ENCODE measurements at places on chromosomes 3 and 15. TPM values are rescaled to one million over a fixed set of nuclear protein-coding genes. Genes with fewer than 3 reads are reported as not detected.

The CIB2 gene
- 13.7 TPM for total RNA-seq

The MAPKAPK3 gene
- total RNA-seq, result 33.5 TPM

The CGNL1 gene
- total RNA-seq, result 3.9 TPM

The ZNF620 gene
- total RNA-seq, result 4.0 TPM

The TM2D3 gene
- total RNA-seq, result 30.9 TPM

The RFX7 gene
- total RNA-seq, result 12.0 TPM

The HYKK gene
- 7.8 TPM for total RNA-seq

The VPS33B gene
- 13.4 TPM for total RNA-seq

DNA sequence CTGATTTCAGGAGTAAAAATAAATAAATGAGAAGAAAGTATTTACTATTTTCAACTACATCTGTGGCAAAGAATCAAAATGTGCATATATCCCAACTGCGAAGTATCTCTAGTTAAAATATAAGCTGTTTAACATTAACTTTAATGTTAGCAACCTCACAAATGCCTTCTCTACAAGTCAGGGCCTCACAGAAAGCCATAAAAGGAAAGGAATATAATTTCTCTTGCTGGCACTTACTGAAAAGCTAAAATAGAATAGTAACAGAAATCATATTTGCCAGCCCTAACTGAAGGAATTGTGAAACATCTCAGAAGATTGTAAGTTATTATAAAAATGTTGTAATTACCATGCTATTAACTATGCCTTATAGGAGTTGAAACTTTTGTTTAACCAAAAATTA lies 65.1 kb upstream of the MBNL1 start:
- no peak for DNase-seq

- no peak for DNase-seq
Measured at GRCh38 chr3:188179006-188179966, 25.3 kb downstream of the LPP start.

DNA sequence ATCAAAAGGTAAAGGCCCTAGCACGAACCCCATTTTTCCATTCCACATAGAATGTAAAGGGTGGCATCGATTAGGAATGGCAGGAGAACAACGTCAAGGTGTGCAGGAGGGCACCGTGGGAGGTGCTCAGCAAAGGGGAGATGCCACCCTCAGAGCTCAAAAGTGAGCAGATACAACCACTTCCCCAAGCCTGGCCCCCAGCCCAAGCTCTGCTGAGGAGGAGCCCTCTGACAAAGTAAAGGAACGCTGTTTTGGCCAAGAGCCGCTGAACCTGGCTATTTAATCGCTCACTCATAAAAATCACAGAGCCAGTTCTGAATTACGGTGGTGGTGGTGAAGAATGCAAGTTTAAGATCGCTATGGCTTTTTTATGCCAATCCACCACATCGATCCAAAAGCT lies 12.4 kb downstream of the GNB5 start:
- peak; percentile 14 for DNase-seq

- DNase-seq, result no peak
Measured at GRCh38 chr3:38118421-38119247, 18.3 kb downstream of the ACAA1 start.

GRCh38 chr3:188104050-188104449 lies 49.9 kb upstream of the LPP start:
- no peak for DNase-seq

GRCh38 chr15:88543065-88543776 lies 3.3 kb downstream of the DET1 start:
- DNase-seq, result no peak

DNA sequence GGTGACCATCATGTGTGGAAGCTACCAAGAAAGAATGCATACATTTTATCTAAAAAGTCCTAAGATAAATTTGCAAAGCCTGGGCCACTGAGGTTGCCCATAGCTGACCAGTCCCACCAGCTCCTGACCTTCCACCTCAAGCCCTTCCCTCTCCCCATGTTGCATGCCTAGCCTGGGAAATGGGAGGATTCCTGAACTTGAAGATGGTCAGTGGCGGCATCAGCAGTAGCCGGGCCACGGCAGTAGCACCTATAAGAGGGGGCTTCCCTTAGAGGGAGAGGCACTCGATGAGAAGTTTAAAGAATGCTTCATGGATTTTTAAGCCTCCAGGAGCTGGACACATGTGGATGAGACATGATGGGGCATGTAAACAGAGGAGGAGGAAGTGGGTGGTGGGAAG lies 172.1 kb downstream of the KLF13 start:
- DNase-seq, result no peak

- no peak for DNase-seq
Measured at GRCh38 chr15:99564221-99565048, 1.3 kb upstream of the MEF2A start.

- DNase-seq, result no peak
Measured at GRCh38 chr3:105771392-105771791, 97.4 kb downstream of the CBLB start.

DNA sequence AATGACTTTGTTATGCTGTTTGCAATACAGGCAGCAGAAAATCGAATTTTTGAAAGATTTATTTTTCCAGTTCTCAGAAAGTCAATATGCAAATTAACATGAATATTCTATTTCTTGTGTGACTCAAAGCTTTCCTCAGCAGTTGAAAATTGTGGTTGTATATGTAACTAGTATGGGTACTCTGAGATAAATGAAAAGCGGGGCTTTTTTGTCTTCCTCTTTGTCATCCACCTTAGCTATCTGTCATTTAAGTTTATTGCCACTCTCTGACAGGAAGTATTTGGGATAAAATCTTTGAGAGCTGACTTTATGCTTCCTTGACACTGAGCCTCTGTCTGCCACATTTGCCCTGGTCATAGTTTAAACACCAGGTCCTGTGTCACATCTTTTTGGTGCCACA lies 91.5 kb downstream of the ATG7 start:
- no peak for DNase-seq

DNA sequence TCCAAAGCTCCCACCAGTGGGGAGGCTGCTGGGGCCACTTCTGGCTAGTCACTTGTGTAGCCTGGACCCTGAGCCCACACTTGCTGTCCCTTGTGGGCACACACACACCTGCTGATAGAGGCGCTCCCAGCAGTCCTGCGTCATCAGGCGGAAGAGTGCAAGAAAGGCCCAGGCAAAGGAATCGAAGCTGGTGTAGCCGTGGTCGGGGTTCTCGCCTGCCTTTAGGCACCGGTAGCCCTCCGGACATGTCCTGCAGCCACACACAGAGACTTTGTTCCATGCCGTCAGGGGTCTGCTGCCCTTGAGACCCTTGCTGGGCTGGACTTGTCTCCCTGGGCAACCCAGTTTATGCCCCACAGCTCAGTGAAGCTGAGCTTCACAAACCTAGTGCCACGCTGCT lies 42.9 kb downstream of the SCN5A start:
- no peak for DNase-seq

Measured in mucosa of descending colon (tissue), 3 donors.